SJSA1 (cell line): ENCODE measurements at places on chromosomes 5 and 9. TPM values are rescaled to one million over a fixed set of nuclear protein-coding genes. Genes with fewer than 3 reads are reported as not detected.

Gene KIF4B
- total RNA-seq, result not detected in 2 replicates

Gene DEPDC1B
- 14.5 and 20.8 TPM in 2 replicates for total RNA-seq

GRCh38 chr5:71829206-71829605, 110.1 kb downstream of the CARTPT start:
- H3K27me3 ChIP-seq, result no peaks in the 10 kb centered on the region
- no peak overlapping the region for H3K4me3 ChIP-seq
- no peaks in the 10 kb centered on the region for H3K36me3 ChIP-seq
- DNase-seq, result no peak
- H3K27ac ChIP-seq, result no peak overlapping the region

- H3K27ac ChIP-seq, result no peak overlapping the region
- H3K4me1 ChIP-seq, result no peaks in the 10 kb centered on the region
- no peaks in the 10 kb centered on the region for H3K27me3 ChIP-seq
- H3K4me3 ChIP-seq, result no peak overlapping the region
Measured at GRCh38 chr5:35626553-35626952, 8.9 kb downstream of the SPEF2 start.

Gene NEURL1B
- total RNA-seq, result 7.4 and 15.4 TPM in 2 replicates

DNA sequence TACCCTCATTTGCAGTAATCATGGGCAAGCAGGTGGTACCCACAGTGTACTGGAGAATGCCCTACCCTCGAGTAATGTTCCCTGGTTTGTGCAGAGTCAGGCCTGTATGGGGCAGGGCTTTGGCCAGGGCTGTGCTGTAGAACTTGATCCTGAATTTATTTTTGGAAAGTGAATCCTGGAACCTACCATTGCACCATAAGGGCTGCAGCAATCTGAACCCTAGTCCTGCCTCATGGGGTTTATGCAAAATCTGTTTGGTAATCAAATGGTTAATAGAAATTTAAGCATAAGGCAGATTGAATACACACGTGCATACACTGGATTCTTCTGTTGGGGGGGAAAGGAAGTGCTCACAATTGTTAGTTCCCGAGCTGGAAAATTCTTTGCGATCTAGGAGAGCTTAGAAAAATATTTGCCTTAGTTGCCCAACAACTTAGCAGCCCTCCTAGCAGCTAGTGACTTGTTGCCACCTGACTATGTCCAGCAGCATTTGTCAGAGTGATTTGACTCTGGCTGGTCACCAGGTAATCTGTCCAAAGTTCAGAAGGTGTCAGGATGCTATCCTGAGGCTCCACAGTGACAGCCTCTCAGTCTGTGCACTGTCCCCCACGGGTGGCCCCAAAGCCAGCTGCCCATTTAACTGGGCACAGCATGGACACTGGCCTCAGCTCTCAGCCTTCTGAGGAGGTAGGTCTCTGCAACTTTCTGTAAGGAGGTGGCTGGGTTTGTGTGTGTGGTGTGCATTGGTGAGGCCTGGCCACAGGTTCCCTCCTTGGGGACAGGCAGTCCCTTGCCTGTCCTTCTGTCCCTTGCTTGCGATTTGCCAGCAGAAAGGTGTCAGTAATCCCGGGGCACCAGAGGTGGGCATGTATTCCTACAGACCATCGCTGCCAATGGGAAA, 8.3 kb downstream of the MVB12B start:
- H3K27me3 ChIP-seq, result no peaks in the 10 kb centered on the region
- DNase-seq, result no peak
- no peak overlapping the region for H3K4me3 ChIP-seq
- H3K36me3 ChIP-seq, result no peaks in the 10 kb centered on the region
- H3K4me1 ChIP-seq, result peaks cover 26% of the 10 kb centered on the region
- H3K27ac ChIP-seq, result no peak overlapping the region
